ENCODE measurements at places on chromosomes 2 and 18.

GRCh38 chr2:45942237-45942738 is 290.8 kb downstream of the PRKCE start:
- no peak for DNase-seq

- no peak for DNase-seq
Measured at GRCh38 chr2:216527600-216527999, 29.0 kb downstream of the RPL37A start.

- DNase-seq, result no peak
Measured at GRCh38 chr18:35941299-35941698, 31.2 kb upstream of the RMP24 start.

GRCh38 chr18:35662293-35663062 is 80.9 kb downstream of the GALNT1 start:
- no peak for DNase-seq

GRCh38 chr2:69946351-69947324 is 14.8 kb downstream of the ASPRV1 start:
- no peak for DNase-seq

DNA sequence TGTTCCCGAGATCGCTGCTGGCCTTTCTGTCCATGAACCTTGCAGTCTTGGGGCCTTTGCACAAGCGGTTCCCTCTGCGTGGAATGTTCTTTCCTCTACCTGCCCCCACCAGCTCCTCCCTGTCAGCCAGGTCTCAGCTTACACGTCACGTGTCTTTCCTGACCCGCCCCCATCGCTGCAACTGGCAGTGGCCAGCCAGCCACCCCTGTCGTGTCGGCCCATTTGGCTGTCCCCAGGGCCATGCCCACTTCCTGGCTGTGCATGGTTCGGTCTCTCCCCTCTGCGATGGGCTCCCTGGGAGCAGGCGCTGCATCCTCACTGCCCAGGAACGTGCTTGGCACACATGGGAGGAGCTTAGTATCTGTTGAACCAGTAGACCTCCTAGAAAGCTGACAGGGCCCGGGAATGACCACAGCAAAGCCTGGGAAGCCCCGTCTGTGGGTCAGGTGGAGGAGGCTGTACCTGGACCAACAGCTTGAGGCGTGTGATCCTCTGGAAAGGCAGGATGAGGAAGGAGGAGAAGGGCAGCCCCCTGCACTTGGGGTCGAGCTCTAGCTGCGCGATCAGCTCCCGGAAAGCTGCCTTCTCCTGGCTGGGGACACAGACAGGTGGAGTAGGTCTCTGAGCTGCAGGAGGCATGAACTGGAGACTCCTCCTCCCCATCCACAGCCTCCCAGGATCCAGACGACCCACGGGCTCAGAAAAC is 21.0 kb downstream of the SNORC start:
- DNase-seq, result peak; percentile 75

- DNase-seq, result peak; percentile 60
Measured at GRCh38 chr2:217979151-217979811, 23.5 kb downstream of the TNS1 start.

- DNase-seq, result no peak
Measured at GRCh38 chr2:129801575-129801974, 177.9 kb upstream of the RAB6C start.

- peak; percentile 4 for DNase-seq
Measured at GRCh38 chr2:208375491-208376068, 31.0 kb upstream of the PTH2R start.

DNA sequence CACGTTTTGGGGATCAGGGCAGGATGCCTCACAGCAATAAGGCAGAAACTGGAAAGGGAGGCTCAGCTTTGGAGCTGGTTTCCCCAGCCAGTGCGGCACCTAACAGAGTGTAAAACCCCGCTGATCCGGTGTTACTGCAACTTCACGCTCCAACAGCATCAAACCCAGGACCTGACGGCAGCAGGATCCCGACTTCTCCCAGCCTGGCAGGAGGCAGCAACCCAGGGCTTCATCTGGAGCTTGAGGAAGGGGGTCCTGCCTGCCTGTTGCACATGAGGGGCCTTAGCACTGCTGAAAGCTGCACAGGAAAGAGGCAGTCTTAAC is 209.8 kb downstream of the MGAT5 start:
- DNase-seq, result no peak

DNA sequence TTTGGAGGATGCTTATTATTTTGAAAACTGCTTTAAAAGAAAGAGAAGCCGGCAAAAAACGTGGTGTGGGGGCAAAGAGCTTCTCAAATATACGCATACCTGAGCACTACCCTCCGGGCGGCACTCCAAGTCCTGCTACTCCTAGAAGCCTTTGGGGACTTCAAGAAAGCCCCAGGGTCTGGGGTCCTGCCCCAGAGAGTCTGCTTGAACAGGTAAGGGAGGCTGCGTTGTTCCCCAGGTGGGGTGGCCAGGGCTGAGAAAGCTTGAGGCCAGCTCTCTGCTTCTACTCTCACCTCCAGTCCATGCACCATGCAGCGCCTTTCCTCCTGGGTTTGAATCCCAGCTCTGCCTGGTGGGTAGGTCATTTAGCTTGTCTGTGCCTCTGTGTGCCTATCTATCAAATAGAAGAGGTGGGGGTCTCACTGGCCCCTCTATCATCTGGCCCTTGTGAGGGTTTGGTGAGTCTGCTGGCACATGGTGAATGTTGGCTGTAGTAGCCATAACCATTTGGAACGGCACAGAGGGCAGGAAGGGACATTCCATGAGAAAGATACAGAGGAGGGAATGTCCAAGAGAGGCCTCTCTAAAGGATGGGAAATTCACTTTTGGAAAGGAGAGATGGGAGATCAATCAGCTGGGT is 19.5 kb downstream of the MALL start:
- no peak for DNase-seq

GRCh38 chr2:217953011-217953481 is 49.7 kb downstream of the TNS1 start:
- DNase-seq, result no peak

- no peak for DNase-seq
Measured at GRCh38 chr2:18630101-18630500, 40.7 kb upstream of the NT5C1B start.

All from neural progenitor cell (in vitro differentiated cells).